ENCODE measurements at places on chromosomes 6 and 20. TPM values are rescaled to one million over a fixed set of nuclear protein-coding genes. Genes with fewer than 3 reads are reported as not detected.

The LTB gene
- 1.8 TPM for polyA plus RNA-seq

The NKX2-2 gene
- polyA plus RNA-seq, result not detected

The PPIL6 gene
- 0.16 TPM for polyA plus RNA-seq

The CD109 gene
- 3.6 TPM for polyA plus RNA-seq

The CD24 gene
- polyA plus RNA-seq, result 1,326 TPM

The SEMG1 gene
- not detected for polyA plus RNA-seq

The LY86 gene
- 0.51 TPM for polyA plus RNA-seq

The PNLDC1 gene
- polyA plus RNA-seq, result 0.20 TPM

The CCN2 gene
- polyA plus RNA-seq, result 15.9 TPM

The CENPQ gene
- 4.2 TPM for polyA plus RNA-seq

The GATA5 gene
- polyA plus RNA-seq, result 0.04 TPM

The ZFP57 gene
- 1.3 TPM for polyA plus RNA-seq

The CALHM4 gene
- not detected for polyA plus RNA-seq

The NCOA6 gene
- polyA plus RNA-seq, result 12.7 TPM

The RNGTT gene
- 3.9 TPM for polyA plus RNA-seq

The FGD2 gene
- polyA plus RNA-seq, result 4.3 TPM

The PPT2 gene
- polyA plus RNA-seq, result 20.7 TPM

The APCDD1L gene
- polyA plus RNA-seq, result 0.06 TPM

The ISM1 gene
- 2.2 TPM for polyA plus RNA-seq

The BPHL gene
- 13.2 TPM for polyA plus RNA-seq

The TGM3 gene
- 2,175 TPM for polyA plus RNA-seq

The SMIM13 gene
- 2.1 TPM for polyA plus RNA-seq

The GINM1 gene
- 12.9 TPM for polyA plus RNA-seq

The HSPA1L gene
- polyA plus RNA-seq, result 0.42 TPM

The ASXL1 gene
- 13.3 TPM for polyA plus RNA-seq

The KATNA1 gene
- polyA plus RNA-seq, result 12.1 TPM

The TPBG gene
- polyA plus RNA-seq, result 16.9 TPM

The CDSN gene
- 0.20 TPM for polyA plus RNA-seq

The LRRC1 gene
- 13.6 TPM for polyA plus RNA-seq

The TGM2 gene
- 5.1 TPM for polyA plus RNA-seq

The C6orf52 gene
- not detected for polyA plus RNA-seq

The EHMT2 gene
- 27.2 TPM for polyA plus RNA-seq

The DDX43 gene
- 0.31 TPM for polyA plus RNA-seq

The C6orf58 gene
- not detected for polyA plus RNA-seq

The EDN1 gene
- polyA plus RNA-seq, result 2.2 TPM

The SLC29A1 gene
- polyA plus RNA-seq, result 11.6 TPM

The MEI4 gene
- polyA plus RNA-seq, result not detected

The CCN5 gene
- polyA plus RNA-seq, result 48.2 TPM

The RIMS1 gene
- polyA plus RNA-seq, result 1.0 TPM

The BFSP1 gene
- 1.2 TPM for polyA plus RNA-seq
